Activated CD4-positive, CD25-positive, alpha-beta regulatory T cell treated with anti-CD3 and anti-CD28 coated beads, Interleukin-2, amount 50 U/mL, for 72 hours (primary cell): ENCODE measurements at places on chromosomes 1 and 21.

DNA sequence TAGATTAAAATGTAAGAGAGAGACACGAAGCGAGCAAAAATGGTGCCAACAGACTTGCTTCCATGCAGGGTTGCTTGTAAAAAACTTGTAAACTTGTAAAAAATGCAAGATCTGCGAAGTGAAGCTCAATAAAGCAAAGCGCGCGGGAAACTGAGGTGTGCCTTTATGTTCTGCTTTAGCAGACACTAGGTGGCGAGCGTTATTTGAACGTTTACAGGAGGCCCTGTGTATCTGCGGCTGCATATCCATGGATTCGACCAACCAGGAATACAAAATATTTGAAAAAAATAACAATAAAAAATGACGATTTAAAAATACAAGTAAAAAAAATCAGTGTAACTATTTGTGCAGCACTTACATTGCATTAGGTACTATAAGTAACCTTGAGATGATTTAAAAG, 1.5 kb downstream of the UBE2G2 start:
- DNase-seq = no peak

DNA sequence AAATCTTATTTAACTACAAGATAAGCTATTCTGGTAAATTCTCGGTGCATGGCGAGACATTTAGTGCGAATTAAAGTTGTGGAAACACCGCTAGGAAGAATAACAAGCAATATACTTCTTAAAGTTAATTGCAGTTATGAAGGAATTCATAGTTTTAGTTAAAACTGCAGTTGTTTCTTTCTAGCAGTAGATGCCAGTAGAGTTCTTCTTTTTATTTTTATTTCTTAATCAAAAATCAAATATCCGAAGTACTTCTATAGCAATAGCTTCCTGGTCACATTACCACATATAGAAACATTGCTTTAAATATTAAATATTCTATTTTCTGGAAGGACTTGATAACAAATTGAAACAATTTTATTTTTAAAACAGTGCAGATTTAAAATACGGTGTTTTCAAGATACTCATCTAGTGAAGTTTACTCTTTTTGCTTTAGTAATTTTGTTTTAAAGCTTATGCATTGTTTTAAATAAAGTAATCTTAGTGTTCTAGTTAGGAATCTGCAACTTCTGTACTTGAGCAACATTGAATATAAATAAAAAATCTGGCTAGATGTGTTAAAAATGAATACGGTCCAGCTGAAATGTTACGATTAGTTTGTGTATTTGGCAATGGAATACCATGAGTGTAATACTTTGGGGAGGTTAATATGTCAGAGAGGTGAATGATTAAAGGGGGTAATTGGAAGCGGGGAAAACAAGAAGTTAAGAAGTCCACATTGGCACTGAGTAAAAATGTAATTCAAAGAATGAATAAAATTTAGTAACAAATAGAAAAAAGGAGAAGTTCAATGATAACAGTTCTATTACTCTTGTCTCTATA, 2.7 kb upstream of the PRKACB start:
- DNase-seq = no peak

DNA sequence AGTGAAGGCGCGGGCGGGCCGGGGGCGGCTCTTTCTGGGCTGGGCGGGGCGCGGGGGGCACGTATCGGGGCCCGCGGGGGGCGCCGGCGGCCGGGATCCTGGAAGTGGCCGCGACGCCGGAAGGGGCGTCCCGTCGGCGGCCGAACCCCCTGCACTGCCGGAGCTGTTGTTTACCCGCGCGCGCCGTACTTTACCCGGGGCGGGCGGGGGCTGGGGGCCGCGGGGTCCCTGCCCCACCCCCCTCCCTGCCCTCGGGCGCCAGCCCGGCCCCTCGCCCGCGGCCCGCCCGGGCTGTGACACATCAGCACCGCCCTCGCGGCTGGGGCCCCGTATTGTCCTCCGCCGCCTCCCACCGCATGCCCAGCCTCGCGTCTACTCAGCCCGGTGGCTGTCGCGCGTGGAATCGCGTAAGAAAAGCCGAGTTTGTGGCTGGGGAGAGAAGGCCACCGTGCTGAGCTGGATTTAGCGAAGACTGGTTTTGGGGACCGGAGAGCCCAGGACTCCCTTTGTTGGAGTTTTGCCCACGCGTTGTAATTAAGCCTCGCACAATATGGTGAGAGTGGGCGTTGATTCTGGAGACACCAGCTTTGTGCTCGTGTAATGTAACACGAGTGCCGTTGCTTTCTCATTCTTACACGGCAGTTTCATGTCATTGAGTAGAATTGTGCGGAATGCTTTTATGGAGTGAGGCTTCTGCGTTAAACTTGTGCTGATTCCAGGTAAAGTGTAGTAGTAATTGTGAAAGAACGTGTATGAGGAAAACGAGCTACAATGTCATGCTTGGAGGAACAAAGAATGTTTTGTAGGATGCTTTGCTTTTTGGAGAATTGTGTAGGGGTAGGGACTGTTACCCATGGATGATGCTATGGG, 559 bp downstream of the BACH1 start:
- DNase-seq = peak; percentile 78

DNA sequence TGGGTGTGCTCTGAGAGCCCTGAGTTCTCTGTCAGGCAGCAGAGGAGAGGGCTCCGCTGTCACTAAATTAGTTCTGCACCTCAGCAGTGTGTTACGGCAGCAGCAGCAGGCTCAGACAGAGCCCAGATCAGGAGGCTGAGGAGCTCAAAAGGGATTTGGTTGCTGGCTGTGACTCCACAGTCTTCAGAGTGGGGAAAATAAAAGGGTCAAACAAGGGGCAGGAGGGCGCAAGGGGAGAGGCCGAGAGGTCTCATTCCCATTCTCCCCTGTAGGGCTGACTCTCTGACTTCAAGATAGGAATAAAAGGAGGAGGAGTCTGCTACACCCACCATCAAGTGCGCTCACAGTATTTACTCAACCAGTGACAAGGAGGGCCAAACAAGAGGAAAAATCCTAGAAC, 9.2 kb upstream of the SLC45A3 start:
- no peak for DNase-seq

- DNase-seq = no peak
These were observed 123.1 kb upstream of the KCNJ6 start for GRCh38 chr21:38039369-38039768.

DNA sequence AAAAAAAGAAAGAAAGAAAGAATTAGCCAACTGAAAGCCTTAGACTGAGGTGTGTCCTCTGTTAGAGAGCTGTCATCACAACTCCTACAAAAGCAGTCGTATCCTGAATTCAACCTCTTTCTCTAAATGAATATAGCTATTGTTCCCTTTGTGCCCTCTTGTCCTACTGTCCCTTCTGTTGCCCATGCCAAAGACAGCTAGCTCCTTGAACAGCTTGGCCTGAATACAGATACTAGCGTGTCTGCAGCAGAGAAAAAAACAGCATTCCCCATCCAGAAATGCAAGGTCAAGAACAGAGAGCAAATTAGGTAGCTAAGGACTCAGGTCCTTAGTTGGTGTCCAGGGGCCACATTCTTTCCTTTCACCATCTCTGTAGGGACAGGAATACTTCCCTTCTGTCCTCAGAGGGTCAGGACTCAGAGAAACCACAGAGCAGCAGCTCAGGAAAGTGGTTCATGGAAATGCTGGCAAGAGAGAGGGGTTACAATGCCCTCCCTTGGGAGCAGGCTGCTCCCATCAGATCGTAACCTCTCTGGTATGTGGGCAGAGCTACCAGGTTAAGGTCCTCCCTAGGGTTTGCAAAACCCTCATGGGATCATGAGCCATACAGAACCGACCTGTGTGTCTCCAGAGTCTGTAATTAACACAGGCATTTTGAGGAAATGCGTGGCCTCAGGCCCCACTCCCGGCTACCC, 1.8 kb upstream of the ZBTB48 start:
- no peak for DNase-seq

DNA sequence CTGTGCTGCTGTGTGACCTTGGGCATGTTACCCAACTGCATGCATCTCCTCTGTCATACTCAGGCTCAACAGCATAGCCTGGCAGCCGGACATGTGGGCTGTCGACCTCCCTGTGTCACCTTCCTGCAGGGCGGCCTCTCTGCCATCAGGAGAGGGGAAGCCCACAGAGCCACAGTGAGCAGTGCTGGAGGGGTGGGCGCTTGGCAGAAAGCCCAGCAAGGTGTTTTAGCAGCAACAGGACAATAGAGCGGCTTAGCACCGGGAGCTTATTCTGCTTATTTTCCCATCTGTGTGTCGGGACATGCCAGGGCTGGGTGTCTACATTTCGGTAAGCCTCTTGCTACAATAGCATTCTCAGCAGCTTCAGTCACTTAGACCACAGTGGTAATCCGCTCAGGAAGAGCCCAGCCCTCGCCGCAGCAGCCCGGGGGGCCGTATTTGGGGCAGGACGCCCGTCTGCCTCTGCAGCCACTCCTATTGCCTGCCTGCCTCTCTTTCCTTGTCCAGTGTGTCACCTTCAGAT, 22.8 kb upstream of the CDK18 start:
- no peak for DNase-seq

GRCh38 chr1:223179786-223180185, 36.7 kb upstream of the TLR5 start:
- no peak for DNase-seq

DNA sequence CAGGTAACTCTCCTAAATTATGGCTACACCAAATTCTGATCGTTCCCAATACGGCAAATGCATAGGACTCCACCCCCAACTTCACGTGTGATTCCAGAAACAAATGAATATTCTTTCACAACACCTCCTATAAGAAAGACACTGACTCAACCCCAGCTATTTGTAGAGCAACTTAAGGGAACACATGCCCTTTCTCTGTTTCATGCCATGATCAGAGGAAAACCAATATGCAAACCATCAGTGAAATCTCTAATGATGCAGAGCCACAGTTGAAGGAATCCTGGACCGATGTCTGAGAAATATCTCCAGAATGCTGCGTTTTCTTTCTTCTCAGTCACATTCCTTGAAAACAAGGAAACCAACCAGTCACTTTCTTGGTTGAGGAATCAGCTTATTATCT, 164.2 kb upstream of the PTBP2 start:
- no peak for DNase-seq

DNA sequence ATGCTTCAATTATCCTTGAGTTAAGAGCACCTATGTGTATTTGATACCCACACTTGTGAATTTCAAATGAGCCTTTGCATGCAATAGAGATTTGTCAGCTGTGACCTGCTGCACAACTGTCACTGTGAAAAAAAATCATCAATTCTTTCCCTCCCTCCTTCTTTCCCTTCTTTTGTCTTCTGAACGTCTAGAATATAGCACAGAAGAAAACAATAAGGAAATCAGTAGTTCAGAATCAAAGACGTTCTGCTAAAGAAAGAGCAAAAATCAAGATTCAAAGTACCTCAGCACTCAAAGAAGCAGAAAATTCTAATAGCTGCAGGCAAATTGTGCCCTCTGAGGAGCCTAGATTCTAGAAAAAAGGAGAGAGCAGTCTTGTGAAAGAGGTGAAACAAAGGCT, 1.7 kb upstream of the FMN2 start:
- DNase-seq = no peak

DNA sequence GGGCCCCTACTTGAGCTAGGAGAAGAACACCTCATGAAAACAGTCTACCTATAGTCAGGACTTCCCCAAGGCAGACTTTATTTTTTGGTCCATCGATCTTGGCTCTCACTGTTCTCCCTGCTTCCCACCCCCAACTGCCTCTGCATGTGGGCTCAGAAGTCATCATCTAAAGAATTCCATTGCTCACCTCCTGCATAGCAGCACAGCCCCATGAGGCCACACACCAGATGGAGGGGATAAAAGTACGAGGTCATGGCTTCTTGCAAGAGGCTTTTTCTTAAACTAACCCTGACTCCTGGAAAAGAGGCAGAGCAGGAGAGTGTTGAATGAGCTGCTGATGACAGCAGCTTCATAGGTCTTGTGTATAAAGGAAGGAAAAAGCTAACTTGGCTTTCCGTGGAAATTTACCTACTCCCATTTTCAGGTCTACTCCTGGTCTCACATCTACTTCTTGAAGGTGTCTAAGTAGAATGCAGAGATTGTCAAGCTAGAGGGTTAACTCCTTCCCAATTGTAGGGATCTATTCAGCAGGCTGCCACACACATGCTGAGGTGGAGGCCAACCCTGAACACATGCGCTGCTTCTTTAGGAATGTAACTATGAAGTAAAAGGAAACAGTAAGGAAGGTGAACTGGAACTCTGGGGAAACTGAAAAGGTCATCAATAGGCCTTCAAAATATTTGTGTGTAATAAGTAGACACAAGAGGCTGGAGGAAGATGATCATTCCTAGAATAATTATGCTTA, 18.7 kb downstream of the WNT2B start:
- no peak for DNase-seq

- no peak for DNase-seq
These were observed 81.2 kb upstream of the F3 start for GRCh38 chr1:94622757-94623156.

DNA sequence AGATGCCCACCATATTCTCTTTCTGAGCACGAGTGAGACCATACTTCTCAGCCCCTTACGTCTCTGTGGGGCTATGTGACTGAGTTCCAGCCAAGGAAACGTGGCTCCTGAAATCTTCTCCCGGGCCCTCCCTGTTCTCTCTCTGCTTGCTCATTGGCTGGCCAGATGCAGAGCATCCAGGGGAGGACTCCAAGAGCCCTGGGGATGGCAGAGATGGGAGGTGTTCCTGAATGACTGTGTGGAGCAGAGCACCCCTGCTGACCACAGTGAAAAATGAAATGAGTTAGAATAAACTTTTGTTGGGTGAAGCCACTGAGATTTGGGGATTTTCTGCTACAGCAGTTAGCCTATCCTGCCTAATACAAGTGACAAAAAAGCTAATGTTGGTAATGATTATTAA, 23.8 kb downstream of the KIAA0040 start:
- no peak for DNase-seq

- no peak for DNase-seq
These were observed 29.6 kb downstream of the VANGL1 start for GRCh38 chr1:115671176-115671934.

DNA sequence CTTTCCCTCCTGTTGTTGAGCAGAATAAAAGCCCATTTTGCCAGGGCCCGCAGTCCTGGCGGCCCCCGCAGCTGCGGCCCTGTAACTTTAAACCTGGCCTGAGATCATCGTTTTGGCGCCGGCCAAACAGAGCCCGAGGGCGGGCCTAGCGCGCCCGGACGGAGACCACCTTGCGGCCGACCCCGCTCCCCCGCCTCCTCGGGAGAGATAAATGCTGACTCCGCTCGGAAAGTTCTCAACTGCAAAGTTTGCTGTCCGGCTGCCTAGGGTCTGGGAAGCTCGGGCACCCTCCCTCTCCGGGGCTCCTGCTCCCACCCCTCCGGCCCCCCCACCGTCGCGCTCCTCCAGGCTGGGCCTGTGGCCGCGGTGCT, at the start of gene PDPN:
PDPN (plus strand) TSS at position 238 of the 371 bp plus-strand sequence. CDS start 202 bp downstream, outside the sequence.
- DNase-seq = no peak

GRCh38 chr1:17654519-17654918, 100.6 kb upstream of the ACTL8 start:
- no peak for DNase-seq

- DNase-seq = no peak
These were observed 410.7 kb downstream of the DSCAM start for GRCh38 chr21:40436261-40436660.

DNA sequence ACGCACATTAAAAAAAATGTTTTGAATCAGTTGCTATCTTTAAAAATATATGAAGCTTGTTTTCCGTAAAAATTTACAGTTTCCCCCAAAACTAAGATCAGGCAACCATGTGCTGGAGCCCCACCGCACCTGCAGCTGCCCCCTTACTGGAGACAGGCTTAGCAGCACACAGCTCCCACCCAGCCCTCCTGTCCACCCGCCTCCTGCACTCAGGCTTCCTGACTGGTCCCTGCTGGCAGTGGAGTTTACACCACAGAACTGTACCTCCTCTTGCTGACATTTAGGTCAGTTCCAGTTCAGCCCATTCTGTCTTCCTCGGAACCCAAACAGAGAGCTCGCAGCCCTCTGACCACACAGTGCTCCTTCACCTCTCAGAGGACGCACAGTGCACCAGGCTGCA, 2.1 kb downstream of the GPR161 start:
- no peak for DNase-seq

- DNase-seq = no peak
These were observed 159.3 kb downstream of the PIK3R3 start for GRCh38 chr1:45973121-45973520.
